ENCODE measurements at places on chromosomes 5 and 9.

GRCh38 chr5:37791321-37791720 is 48.5 kb downstream of the GDNF start:
- DNase-seq, result no peak

DNA sequence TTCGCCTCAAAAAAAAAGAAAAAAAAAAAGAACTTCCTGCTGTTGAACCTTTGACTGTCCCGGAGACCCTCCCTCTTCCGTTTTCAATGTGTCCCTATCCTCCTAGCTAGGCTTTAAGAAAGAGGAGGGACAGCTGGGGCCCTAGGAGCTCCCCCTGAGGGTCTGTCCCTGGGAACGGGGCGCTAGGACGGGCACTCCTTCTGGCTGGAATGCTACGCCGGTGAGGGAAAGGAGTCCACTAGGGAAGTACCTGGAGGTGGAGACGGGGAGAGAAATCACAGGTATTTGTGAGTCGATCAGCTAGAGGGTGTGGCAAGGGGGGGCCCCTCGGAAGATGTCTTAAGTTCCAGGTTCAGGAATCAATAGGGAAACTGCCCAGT is 4.6 kb downstream of the SIT1 start:
- DNase-seq, result peak; percentile 22

- DNase-seq, result no peak
Observed at GRCh38 chr5:2751592-2752021, at the start of gene IRX2. Gene IRX2, minus strand, starts transcription at chr5:2751677. Its CDS starts 264 bp downstream, at chr5:2751413.

DNA sequence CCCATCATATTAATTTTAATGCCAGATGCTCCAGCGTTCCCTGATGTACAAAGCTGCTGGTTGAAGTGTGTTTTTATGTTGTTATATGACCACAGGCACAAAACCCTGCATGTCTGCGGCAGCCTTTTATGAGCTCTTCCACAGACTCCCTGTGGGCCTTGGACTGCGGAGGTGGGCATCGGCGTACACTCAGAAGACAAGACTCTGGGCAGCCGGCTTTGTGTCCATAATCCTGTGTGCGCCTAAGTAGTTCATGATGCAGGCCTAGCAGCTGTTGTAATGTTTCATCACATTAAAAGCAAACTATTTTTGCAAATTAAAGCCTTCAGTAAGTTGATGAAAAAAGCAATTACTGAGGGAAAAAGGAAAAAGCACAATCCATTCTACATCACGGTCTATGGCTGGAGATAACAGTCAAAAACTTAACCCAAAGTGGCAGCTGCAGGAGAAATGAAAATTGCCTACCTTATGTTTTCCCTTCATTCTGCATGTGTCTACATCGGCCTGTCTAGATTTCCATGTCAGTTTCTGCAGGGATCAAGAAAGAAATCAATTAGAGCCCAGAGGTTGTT is 78.8 kb downstream of the SEMA6A start:
- DNase-seq, result no peak

DNA sequence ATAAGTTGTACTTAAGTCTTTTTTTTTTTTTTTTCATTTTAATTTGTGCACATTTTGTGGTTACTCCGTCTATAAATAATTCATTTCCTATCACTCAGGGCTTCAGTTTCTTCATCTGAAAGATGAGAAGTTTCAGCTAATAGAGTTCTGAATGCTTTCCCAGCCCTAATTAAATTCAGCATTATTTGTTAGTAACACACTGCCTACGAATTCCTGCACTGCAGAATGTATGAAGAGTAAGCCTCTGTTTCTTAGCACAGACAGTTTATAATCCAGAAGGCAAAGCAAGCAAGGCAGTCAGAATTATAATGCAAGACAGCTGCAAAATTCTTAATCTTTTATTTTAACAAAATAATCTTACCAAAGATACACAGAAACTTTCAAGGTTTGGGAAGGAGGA is 138.0 kb upstream of the GHR start:
- no peak for DNase-seq

- DNase-seq, result no peak
Observed at GRCh38 chr5:145345511-145346287, 489.4 kb downstream of the PRELID2 start.

DNA sequence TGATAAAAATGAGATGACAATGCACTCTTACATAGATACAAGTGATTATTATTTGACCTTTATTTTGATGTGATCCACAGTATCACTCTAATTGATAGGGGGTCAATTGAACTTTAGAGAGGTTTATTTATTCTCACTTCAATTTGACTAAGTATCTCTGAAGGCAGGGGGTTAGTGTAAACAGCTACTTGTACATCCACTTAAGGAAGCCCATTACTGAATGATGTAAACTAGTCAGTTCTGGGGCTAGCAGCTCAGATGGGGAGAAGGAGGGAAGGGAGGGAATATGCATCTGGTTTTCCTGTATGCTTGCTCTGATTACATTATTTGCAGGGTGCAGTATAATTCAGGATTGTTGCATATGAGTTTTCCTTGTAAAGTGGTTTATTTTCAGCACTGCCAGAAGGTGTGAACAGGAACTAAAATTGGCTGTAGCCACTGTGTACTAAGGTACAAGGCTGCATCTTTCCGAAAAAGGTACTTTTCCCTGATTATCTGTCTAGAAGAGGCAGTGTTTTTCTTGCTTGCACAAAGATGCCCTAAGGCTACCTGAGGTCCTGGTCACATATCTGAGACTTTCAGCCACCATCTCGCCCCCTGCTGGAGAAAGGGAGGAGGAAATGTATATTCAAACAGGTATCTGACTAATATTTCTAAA is 51.2 kb downstream of the MRPS27 start:
- DNase-seq, result peak; percentile 39

All from HEK293T (cell line).